ENCODE measurements at places on chromosomes 4 and X.

- no peak overlapping the region for H3K4me3 ChIP-seq
- H3K36me3 ChIP-seq, result no peaks in the 10 kb centered on the region
- H3K4me1 ChIP-seq, result no peaks in the 10 kb centered on the region
- peak; percentile 20 for DNase-seq
- no peak overlapping the region for H3K27ac ChIP-seq
Observed at GRCh38 chr4:74543231-74543781, 98.4 kb downstream of the AREG start.

- H3K4me1 ChIP-seq, result no peaks in the 10 kb centered on the region
- H3K4me3 ChIP-seq, result no peak overlapping the region
- no peak overlapping the region for H3K27ac ChIP-seq
- no peaks in the 10 kb centered on the region for H3K27me3 ChIP-seq
- H3K36me3 ChIP-seq, result no peaks in the 10 kb centered on the region
Observed at GRCh38 chr4:118974758-118975157, 86.1 kb downstream of the SYNPO2 start.

- no peak for DNase-seq
- H3K36me3 ChIP-seq, result no peaks in the 10 kb centered on the region
- H3K27me3 ChIP-seq, result peaks cover 3% of the 10 kb centered on the region
- no peaks in the 10 kb centered on the region for H3K4me1 ChIP-seq
Observed at GRCh38 chr4:40998675-40999358, 215.5 kb downstream of the APBB2 start.

DNA sequence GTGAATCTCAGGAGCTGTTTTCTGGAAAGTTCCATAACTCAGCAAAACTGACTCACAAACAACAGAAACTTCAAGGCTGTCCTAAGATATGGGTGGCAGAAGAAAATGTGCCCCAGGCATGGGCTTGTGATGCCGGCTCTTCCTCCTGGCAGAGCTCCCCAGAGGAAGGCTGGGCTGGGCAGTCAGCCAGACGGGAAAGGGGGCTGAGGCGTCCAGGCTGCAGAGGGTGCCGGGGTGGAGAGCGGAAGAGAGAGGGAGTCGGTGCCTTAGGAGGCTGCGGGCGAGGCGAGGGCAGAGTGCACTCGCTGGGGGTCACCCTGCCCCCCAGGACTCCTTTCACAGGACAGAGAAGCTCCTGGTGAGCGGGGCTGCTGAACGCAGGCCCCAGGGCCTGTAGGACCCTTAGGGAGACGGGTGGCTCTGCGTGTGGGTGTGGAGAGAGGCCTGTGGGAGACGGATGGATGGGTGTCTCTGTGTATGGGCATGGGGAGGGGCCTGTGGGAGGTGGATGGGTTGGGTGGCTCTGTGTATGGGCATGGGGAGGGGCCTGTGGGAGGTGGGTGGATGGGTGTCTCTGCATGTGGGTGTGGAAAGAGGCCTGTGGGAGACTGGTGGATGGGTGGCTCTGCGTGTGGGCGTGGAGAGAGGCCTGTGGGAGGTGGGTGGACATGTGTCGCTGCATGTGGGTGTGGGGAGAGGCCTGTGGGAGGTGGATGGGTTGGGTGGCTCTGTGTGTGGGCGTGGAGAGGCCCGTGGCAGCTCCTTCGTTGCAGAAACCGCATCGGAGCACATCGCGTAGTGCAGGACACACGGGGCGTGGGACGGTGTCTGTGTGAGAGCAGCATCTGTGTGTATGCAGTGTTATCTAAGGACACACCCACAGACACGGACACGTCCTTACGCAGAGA lies 15.9 kb downstream of the PCGF3 start:
- no peak for DNase-seq
- no peak overlapping the region for H3K27ac ChIP-seq
- no peaks in the 10 kb centered on the region for H3K4me1 ChIP-seq
- no peak overlapping the region for H3K4me3 ChIP-seq
- H3K27me3 ChIP-seq, result no peaks in the 10 kb centered on the region

GRCh38 chrX:10106806-10107205 lies 50.0 kb upstream of the CLCN4 start:
- H3K36me3 ChIP-seq, result peaks cover 45% of the 10 kb centered on the region
- peak; percentile 70 for DNase-seq
- H3K27me3 ChIP-seq, result no peaks in the 10 kb centered on the region
- peak overlapping the region; percentile 43 for H3K4me3 ChIP-seq
- H3K27ac ChIP-seq, result peak overlapping the region; percentile 98
- H3K4me1 ChIP-seq, result peaks cover 69% of the 10 kb centered on the region

- DNase-seq, result no peak
- no peak overlapping the region for H3K27ac ChIP-seq
- H3K4me3 ChIP-seq, result no peak overlapping the region
- no peaks in the 10 kb centered on the region for H3K4me1 ChIP-seq
- H3K36me3 ChIP-seq, result no peaks in the 10 kb centered on the region
Observed at GRCh38 chr4:176090115-176090514, 24.5 kb downstream of the WDR17 start.

GRCh38 chrX:110287605-110288004 lies 30.3 kb downstream of the AMMECR1 start:
- peaks cover 2% of the 10 kb centered on the region for H3K4me1 ChIP-seq
- H3K27me3 ChIP-seq, result no peaks in the 10 kb centered on the region
- DNase-seq, result no peak
- H3K27ac ChIP-seq, result no peak overlapping the region
- H3K4me3 ChIP-seq, result no peak overlapping the region
- peaks cover 9% of the 10 kb centered on the region for H3K36me3 ChIP-seq

DNA sequence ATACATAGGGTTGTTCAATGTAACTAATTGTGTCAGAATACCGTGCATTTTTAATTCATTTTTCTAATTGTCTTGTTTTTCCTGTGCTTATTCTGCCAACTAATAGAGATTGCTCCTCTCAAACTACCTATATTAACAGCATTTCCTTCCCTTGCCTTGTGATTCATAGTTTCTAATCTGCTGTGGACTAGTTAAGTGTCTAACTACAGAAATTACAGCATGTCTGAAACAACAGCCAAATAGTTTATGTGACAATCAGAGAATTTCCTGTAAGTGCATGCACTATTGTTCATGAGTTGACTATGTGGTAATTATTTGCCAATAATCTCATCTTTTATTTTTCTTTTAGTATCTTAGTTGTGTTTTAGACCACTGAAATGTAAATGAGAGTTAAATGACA lies 4.1 kb upstream of the SEC24B start:
- DNase-seq, result no peak
- H3K27me3 ChIP-seq, result no peaks in the 10 kb centered on the region
- peaks cover 20% of the 10 kb centered on the region for H3K4me1 ChIP-seq
- peaks cover 6% of the 10 kb centered on the region for H3K36me3 ChIP-seq

DNA sequence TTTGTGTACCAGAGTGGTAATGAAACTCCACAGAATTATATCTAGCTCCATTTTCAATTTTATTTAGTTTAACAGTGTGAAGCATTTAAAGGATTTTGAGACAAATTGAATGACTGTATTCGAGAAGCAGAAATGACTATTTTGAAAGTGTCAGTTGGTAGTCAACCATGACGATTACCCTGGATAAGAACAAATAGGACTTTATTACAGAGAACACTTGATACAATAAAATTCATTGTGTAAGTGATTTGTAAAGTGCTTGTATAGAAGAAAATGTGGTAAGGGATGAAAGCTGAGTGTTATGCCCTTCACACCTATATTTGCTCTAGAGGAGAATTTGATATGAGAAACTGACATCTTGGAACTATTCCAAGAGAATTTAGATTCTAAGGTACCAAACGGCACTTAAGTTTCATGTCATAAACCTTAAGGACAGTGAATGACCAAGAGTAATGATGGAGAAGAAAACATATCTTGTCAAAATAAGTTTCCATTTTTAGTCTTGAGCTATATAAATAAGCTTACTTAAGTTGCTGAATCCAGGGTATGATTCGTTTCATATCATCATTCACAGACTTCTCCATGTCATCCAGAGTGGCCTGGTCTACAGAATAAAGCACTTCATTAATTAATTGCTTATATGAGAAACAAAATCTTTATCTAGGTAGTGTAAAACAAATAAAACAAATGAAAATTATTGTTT lies 34.6 kb downstream of the MED14 start:
- DNase-seq, result no peak
- no peak overlapping the region for H3K4me3 ChIP-seq
- no peaks in the 10 kb centered on the region for H3K4me1 ChIP-seq
- H3K36me3 ChIP-seq, result peaks cover 25% of the 10 kb centered on the region
- no peaks in the 10 kb centered on the region for H3K27me3 ChIP-seq

DNA sequence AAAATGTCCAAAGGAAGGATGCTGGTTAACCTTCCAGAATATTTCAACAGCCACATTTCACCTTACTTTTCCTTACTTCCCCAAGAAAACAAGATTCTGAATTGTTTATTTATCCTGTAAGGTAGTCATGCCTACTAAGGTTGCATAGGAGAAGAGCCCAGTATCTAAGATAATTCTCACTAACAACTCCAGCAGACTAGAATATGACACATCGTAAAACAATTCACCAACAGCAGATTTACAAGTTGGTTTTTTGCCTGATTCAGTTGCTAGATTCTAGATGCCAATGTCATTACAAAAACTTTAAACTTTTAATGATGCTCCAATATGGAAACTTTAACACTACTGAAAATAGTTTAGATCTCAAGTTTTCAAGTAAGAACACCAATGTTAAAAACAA lies 176.4 kb downstream of the IL13RA2 start:
- no peaks in the 10 kb centered on the region for H3K27me3 ChIP-seq
- no peak overlapping the region for H3K4me3 ChIP-seq
- no peaks in the 10 kb centered on the region for H3K36me3 ChIP-seq

- H3K4me3 ChIP-seq, result no peak overlapping the region
- peaks cover 43% of the 10 kb centered on the region for H3K4me1 ChIP-seq
- H3K27ac ChIP-seq, result no peak overlapping the region
Observed at GRCh38 chr4:78616046-78616498, 64.5 kb downstream of the ANXA3 start.

- no peaks in the 10 kb centered on the region for H3K27me3 ChIP-seq
- H3K27ac ChIP-seq, result no peak overlapping the region
- DNase-seq, result no peak
- peaks cover 14% of the 10 kb centered on the region for H3K36me3 ChIP-seq
- H3K4me3 ChIP-seq, result no peak overlapping the region
- H3K4me1 ChIP-seq, result peaks cover 9% of the 10 kb centered on the region
Observed at GRCh38 chr4:89324671-89325070, 17.1 kb upstream of the GPRIN3 start.

DNA sequence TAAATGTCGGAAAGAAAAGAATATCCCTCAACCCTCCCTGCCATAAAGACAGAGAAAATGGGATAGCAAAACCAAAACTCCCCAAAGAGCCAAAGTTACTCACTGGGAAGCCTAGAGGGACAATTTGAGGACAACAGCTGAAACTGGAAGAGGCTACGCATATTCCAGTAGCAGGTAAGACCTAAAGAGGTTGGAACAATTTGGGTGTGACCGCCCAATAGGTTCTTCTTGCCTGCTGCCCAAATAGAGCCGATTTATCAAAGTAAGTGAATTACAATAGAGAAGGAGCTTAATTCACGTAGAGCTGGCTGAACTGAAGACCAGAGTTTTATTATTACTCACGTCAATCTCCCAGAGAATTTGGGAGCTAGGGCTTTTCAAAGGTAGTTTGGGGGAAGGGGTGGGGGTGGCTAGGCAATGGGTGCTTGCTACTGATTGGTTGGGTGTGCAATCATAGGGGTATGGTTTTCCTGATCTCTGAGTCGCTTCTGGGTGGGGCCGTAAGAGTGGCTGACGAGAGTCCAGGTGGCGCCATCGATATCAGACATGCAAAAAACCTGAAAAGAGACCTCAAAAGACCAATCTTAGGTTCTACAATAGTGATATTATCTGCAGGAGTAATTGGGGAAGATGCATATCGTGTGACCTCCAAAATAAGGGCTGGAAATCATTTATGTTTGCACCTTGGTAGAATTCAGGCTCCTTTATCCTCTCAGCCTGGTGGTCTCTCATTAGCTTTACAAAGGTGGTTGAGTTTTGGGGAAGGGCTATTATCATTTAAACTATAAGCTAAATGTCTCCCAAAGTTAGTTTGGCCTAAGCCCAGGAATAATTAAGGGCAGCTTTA lies 39.0 kb upstream of the SLC7A3 start:
- peaks cover 5% of the 10 kb centered on the region for H3K27me3 ChIP-seq
- H3K36me3 ChIP-seq, result no peaks in the 10 kb centered on the region

DNA sequence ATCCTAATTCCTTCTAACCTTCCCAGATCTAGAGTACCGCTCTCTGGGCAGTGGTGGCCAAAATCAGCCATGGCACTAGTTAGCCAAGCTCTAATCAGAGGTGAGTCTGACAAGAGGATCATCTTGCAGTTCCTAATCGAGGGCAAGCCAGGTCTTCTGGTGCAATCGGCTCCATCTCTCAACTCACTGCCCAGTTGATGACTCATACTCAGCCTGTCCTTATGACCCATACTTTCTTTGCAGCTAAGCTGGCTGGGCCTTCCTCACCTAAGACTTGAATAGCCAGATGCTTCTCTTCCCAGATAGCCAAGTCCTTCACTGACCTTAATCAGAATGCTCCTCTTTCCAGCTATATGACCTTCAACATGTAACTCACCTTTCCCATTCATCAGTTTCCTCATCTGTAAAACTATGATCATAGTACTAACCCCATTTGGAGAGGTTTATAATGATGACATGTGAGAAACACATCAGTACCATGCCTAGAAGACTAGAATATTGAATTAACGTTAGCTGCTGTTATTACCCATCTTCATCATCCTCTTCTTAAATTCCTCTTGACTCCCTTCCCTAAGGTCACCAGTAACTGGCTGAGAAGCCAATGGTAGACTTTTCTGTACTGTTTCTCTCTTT lies 57.1 kb downstream of the RELL1 start:
- H3K27me3 ChIP-seq, result no peaks in the 10 kb centered on the region
- no peaks in the 10 kb centered on the region for H3K4me1 ChIP-seq
- peaks cover 49% of the 10 kb centered on the region for H3K36me3 ChIP-seq
- H3K4me3 ChIP-seq, result no peak overlapping the region

DNA sequence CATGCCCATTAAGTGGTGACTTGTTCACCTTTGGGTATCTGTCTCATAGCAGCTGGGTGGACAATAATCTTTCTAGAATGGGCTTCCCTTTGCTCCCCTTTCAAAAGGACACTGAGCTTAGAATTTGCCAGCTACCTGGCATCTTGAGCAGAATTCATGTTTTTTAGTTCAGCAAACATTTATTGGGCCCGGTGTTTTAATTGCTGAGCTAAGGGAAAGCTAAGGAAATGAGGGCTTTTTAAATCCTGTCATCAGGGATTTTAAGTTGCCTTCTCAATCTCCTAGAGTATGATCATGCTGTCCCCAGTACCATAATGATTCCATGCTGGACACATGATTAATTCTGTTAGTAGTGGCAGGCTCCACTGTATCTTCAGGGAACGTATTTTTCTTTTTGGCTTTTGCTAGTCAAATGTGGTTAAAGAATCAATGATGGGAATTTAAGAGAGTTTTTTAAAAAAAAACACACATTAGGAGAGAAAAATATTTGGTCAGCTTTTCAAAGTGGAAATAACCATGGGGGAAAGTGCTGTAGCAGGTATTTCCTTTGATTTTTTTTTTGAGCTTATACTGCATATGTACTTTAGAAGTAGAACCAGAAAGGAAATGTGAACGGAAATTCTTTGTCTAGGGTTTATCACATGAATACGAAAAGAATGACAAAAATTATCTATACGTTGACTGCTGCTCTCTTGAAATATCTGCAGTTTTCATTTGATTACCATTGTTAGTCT lies 208.9 kb downstream of the CLCN4 start:
- no peaks in the 10 kb centered on the region for H3K4me1 ChIP-seq
- no peak overlapping the region for H3K4me3 ChIP-seq
- no peak for DNase-seq
- H3K27me3 ChIP-seq, result no peaks in the 10 kb centered on the region
- no peaks in the 10 kb centered on the region for H3K36me3 ChIP-seq
- H3K27ac ChIP-seq, result no peak overlapping the region
